Umbilical cord (tissue), 2 donors: ENCODE measurements at places on chromosomes 6 and 20. TPM values are rescaled to one million over a fixed set of nuclear protein-coding genes. Genes with fewer than 3 reads are reported as not detected.
A peak's percentile ranks its signal among the peaks of the same experiment; 100 is the strongest.

DLGAP4 gene
- total RNA-seq: 12.5 TPM

RIPPLY2 gene
- total RNA-seq: 7.0 TPM

NT5E gene
- total RNA-seq: 27.4 TPM

ELOVL2 gene
- total RNA-seq: 29.4 TPM

DNA sequence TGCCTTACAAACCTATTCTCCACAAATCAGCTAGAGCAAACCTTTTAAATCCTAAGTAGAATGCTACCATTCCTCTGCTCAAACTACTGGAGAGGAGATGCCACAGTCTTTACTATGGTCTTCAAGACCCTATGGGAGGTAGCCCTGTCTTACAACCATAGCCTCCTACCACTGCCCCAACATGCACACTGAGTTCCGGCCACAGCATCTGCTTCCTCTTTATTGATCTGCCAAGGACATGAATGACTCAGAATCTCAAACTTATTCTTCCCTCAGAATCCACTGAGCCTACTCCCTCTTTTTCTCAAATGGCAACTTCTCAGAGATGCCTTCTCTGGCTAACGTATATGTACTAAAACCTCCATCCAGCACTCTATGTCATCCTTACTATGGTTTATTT is 12.2 kb upstream of the ANKEF1 start:
- no peak for DNase-seq

DNA sequence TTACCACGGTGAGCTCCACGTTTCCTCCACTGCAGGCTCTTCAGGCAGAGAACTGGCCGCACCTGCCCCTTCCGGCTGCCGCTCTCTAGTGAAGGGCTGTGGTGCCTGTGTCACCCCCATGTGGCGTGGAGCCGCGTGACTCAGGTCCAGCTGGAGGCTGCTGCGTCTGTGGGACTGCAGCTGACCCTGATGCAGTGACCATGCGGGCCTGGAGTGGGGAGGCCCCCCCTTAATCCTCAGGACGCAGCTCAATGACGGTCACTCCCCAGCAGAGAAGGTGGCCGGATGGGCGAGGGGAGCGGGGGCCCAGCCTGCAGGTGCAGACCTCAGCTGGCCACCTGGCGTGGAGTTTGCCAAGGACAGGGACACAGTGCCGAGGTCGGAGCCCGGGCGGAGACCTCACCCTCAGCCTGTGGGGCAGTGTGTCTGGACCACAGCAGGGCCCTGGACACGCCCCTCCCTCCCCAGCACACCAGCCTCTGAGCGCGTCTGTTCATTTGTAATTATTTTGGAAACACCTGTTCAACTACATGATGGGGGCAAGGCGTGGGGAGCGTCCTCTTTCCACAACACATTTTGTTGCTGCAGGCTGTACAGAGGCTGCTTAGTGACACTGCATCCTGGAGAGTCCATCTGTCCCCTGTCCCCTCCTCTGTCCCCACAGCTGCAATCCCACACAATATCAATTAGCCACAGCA is 10.7 kb downstream of the BHLHE23 start:
- DNase-seq: no peak

GRCh38 chr6:121309768-121310469 is 24.4 kb downstream of the TBC1D32 start:
- peak; percentile 62 for DNase-seq

DNA sequence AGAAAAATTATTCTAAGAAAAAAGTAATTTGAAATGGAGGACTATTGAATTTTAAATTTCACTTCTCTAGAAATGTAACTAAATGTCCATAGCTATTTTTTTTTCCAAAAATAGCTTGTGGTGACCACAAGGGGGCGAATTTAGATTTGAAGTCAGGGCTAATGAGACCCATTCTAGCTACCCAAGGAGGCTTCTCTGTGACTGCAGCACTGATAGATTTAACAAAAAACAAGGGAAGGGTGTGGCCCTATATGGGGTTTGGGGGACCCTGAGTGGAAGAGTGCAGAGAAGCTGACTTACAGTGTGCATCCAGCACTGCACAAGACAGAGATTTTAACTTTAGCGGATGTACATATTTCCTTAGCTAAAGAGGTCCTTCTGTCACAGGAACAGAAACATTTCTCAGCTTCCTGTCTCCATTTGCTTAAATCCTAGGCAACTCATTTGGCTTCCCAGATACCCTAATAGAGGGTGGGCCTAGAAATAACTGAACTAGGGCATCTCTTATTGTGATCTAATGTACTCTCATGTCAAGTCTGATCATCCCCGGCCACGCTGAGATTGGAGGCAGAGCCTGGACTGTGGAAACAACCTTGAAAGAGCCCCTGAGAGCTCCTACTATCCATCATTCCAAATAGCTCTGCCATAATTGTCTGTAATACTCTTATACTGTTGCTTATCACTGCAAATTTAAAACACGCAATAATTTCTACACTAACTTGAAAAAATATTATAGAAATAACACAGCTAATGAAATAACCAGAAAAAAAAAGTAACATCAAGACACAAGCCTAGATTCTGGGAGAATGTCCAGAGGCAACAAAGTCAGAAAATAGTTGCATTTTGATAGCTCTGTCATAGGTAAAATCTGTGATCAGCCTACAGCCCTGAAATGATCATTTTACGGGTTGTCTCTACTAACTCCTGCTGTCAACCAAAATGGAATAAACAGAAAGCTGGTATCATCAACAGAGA is 93.6 kb downstream of the SNAP91 start:
- peak; percentile 23 for DNase-seq

- no peak for DNase-seq
Measured at GRCh38 chr20:34570859-34571306, 12.4 kb downstream of the MAP1LC3A start.

DNA sequence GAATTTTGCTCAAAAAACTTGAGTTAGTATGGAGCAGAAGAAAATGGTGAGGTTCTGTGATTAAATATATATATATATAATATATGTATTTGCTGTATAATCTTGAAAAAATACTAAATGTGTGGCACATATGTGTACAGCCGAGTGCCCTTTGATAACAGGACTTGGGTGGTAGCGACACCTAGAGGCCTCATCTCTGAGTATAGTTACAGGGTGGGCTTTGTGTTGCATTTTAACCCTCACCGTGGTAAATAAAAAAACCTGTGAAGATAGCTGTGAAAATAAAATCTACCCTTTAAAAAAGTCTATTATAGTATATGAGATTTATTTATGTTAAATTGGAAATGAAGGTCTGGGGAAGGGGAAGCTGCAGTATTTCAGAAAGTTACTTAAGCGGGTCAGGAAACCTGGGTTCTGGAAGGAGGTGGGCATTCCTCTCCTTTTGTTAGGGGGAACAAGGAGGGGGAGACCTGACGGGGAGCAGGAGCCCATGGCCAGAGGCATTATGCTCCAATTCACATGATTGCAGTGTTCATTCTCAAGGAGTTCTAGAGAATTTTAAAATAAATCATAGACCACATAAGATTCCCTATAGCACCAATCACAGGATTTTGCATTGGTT is 82.7 kb downstream of the SH3BGRL2 start:
- peak; percentile 18 for DNase-seq

DNA sequence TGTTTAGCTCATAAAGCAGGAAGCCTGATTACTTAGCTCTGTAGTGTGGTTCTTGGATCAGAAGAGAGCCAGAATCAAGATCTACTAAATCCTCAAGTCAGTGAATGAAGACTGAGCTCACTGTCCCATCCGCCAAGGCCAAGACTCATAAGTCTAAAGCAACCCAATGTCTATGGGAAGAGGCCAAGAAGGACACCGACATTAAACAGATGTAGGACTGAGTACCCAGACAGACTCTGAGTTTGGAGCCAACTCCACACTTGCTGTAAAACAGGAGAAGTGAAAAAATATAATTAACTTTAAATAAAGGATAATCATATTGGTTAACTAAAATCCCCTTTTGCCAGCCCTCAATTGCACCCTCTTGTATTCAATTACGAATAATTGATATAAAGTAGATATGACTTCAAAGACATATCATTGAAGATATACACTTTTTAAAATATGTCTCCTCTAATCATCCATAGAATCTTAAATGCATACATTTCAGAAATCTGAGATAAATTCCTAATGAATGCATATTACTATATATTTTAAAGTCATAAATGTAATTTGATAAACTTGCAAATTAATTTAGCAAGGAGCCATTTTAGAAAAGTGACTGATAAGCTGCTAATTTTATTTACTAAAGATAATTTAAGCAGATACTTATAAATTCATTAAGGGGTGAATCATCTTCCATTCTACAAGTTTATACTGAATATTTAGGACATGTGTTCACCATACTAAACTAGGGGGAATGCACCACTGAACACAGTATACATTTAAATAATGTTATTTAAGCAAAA is 617.0 kb upstream of the ARID1B start:
- peak; percentile 22 for DNase-seq

DNA sequence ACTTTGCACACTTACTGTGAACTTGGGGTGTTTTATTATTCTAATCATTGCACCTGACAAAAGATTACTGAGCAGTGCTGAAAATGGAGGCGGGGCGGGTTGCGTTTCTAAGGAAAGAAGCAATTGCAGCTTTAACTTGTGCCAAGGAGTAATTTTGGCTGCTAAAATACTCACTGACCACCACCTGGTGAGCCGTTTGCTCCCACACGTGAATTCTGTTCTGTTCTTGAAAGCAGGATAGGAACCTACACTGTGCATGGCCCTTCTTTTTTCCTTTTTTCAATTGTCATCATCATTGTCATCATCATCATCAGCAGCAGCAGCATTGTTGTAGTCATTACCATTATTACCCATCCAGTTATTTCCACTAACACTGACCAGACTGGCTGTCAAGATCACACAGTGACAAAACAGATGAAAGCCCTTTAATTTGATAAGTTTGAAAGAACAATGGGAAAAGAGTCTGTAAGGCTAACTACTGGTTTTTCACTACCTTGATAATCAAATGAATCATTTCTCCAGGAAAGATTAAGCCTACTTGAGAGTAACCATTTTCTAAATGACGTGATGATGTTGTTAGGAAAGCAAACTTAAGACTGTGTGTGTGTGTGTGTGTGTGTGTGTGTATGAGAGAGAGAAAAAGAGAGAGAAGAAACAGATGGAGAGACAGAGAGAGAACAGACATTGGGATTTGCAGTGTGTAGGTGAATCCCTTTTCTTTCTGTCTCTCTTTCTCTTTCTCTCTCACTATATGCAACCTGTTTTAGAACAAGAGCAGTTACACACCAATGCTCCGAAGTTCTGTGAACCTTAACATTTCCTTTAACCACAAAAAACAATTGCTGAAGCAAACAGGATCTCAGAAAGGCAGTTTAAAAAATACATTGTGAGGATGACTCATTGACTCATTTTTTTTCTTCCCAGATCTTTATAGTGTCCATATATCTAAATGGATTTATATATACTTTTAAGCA is 3.8 kb downstream of the RIPOR2 start:
- DNase-seq: peak; percentile 35

GRCh38 chr6:86016077-86016476 is 373.4 kb upstream of the SYNCRIP start:
- no peak for DNase-seq

- DNase-seq: peak; percentile 85
Measured at GRCh38 chr6:15090145-15090579, 155.7 kb upstream of the JARID2 start.

DNA sequence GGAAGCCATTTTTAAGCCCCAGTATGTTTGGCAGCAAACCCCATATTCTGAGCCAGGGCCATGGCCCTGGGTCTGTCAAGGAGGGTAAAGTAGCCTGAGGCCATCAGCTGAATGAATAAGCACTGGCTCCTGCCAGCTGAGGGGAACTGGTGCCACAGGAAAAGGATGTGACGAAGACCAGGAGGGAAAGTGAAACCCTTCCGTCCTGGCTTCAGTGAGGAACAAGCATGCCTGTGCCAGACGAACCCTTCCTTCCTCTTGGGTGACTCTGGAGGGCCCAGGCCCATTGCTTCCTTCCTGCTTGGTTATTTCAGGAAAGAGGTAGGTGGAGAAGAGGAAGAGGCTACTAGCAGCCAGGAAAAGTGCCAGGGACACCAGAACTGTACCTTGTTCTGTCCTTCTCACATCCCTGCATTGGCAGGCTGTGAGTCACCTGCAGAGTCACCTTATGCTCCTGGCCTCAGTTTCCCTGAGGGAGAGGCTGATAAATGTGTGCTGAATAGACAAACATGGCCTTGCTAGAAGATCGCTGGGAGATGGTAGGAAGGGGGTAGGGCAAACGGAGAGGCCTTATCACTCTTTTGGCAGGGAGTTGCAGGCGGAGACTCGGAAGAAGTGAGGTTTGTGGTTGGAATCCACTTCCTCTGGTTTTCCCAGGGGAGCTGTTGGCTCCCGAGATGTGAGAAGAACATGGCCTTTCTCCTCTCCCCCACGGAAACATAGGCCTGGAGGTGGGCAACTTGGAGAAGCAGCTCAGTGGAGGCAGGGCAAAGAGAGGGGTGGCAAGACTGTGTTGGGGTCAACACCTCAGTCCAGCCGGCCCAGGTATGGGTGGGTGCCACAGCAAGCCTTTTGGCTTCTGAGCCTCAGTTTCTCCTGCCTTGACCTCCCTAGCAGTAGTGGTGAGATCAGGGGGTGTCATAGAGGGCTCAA is 37.4 kb downstream of the COX4I2 start:
- peak; percentile 71 for DNase-seq

- no peak for DNase-seq
Measured at GRCh38 chr6:47231151-47231550, 78.6 kb downstream of the TNFRSF21 start.

GRCh38 chr6:8080362-8081151 is 16.4 kb upstream of the BLOC1S5 start:
- DNase-seq: no peak

DNA sequence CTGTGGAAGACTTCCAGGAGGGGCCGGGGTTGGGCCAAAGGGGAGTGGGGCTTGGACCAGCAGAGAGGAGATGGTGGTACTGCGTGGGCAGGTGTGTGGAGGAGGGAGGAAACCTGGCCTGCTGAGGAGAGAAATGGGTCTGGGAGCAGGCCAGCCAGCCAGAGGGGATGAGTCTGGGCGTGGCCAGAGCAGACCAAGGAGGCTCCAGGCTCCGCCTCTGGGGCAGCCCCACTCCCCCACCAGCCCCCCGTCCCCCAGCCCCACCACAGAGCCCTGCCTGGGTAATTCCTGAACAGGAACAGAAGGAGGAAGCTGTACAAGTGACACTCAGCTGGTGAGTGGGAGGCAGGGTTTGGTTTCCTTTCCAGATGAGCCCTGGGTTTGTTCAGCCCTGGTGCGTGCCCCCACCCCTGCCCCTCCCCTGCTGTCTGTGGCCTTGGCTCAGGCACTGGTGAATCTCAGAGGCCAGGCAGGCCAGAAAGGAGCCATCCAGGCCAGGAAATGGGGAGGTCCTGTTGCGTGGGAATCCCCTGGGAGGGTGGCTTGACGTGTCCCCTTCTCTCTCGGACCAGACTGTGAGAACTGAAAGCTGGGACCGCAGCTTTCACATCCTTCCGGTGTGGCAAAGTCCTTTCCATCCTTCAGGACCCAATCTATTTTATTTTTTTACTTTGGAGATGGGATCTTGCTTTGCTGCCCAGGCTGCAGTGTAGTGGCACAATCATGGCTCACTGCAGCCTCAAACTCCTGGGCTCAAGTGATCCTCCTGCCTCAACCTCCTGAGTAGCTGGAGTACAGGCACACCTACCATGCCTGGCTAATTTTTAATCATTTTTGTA is 9.4 kb upstream of the SRC start:
- peak; percentile 48 for DNase-seq
